NCI-H2171 treated with DMSO at 0.1 percent for 48 hours (cell line): ENCODE measurements at places on chromosomes 6 and 20.

- no peak for DNase-seq
Measured at GRCh38 chr6:100573166-100573565, 108.4 kb upstream of the SIM1 start.

- no peak for DNase-seq
Measured at GRCh38 chr6:110609101-110609500, 132.7 kb upstream of the SLC22A16 start.

DNA sequence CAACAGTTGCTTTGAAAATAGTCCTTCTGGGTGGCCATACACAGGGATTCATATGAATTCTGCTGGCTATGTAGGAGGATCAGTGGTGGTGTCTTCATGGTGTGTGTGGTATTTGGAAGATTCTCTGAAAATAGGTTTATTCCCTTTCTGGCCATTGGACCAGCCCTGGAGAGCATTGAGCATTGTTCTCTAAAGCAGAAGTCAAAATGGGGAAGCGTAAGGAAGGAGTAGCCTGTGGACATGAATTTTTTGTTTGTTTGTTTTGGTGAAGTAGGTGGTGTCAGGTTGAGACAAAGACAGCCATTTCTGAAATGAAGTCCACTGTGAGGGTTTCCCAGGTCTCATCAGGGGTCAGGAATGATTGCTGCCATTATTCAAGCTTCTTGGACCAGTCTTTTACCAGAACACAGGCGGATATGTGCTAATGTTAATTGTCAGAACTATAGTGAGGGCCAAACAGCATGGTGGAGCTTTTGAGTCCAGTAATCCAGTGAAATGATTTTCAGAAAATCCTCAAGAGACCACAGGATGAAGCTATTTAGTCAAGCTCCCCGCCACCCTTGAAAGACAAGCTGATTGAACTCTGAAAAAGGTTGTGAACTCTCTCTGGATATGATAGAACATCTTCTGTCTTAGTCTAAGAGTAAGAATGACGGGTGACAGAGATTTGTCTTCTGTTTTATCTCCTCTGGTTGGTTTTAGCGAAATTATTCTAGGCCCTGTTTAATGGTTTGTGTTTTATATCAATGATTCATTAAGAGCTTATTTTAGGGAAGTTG is 60.0 kb downstream of the DNAH8 start:
- DNase-seq, result no peak

DNA sequence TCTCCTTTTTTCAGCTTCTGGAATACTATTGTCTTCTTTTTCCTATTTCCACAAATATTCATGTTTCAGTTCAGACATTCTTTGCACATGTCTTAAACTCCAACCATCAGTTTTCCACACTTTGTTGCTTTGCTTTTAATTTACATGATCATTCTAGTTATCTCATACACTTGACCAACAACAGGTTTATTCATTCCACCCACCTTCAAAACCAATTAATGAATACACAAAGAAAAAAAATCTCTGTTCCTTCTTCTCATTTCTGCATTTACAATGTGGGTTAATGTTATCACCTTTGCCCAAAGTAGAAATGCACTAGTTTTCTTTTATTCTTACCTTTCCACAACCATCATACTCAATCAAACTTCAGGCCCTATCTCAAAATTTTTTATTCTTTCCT is 216.7 kb downstream of the FRK start:
- DNase-seq, result no peak

GRCh38 chr6:22884456-22884855 is 315.1 kb downstream of the HDGFL1 start:
- DNase-seq, result no peak

- DNase-seq, result no peak
Measured at GRCh38 chr20:14991023-14991422, 653.6 kb upstream of the FLRT3 start.

DNA sequence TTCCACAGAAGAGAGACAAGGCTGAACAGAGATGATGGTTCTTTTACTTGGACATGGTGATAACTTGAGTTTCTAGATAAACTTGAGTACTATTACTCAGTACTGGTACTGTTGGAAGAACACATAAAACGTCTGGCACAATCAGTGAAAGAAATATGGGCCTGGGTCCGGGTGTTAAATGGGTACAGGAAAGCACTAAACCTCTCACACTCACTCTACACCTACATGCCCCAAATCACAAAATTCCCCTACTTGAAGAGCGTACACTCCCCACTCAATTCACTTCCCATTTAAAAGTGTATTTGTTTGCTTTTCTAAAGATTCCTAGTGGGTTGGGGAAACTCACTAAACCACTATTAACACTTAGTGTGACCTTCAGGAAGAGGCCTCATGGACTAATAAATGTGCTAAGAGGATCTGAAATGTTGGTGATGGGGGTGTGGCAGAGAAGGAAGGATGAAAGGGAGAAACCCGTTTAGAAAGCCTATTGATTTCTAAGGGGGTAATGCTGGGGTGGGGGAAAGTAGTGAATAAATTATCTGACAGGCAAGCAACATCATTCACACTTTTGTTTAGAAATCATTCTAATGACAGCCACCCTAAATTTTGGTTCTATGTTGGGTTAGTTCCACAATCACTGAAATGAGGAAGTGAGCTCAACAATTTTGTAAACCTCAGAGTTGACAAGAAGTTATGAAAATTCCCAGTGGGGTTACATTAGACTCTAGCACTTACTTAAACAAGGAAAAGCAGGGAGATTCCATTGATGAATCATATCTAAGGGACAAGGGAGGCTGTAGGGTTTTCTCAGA is 222.6 kb upstream of the MARCKS start:
- no peak for DNase-seq

DNA sequence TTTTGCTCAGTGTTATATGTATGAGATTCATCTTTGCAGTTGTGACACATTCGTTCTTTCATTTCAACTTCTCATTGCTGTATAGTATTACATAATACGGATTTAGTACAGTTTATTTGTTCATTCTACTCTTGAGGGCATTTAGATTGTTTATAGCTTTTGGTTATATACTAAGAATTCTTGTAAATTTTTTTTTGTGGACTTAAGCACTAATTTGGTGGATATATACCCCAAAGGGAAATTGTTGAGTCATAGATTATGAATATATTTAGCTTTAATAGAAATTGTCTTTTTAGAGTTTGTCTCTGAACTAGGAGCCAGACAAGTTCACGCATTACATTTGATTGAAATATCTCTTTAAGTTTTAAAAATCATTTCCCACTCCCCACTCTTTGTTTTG is 79.6 kb downstream of the DNAH8 start:
- DNase-seq, result no peak

DNA sequence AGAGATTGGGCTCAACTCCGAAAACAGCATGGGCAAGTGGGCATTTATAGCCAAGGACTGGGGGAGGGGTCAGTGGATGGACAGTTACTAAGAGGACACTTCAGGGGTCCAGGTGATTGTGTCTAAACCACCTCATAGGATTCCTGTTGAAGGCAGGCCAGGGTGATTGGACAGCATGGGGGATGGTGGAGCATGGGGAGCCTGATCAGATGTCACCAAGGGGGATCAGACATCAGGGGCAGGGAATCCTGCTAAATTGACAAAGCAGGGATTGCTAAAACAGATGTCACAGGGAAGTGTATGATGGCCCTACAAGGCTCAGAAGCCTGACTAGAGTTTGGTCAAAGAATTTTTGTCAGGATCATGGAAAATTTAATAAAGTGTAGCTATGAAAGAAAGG is 2.4 kb upstream of the PYGB start:
- DNase-seq, result no peak

- no peak for DNase-seq
Measured at GRCh38 chr6:44580901-44581300, 193.4 kb downstream of the CDC5L start.

DNA sequence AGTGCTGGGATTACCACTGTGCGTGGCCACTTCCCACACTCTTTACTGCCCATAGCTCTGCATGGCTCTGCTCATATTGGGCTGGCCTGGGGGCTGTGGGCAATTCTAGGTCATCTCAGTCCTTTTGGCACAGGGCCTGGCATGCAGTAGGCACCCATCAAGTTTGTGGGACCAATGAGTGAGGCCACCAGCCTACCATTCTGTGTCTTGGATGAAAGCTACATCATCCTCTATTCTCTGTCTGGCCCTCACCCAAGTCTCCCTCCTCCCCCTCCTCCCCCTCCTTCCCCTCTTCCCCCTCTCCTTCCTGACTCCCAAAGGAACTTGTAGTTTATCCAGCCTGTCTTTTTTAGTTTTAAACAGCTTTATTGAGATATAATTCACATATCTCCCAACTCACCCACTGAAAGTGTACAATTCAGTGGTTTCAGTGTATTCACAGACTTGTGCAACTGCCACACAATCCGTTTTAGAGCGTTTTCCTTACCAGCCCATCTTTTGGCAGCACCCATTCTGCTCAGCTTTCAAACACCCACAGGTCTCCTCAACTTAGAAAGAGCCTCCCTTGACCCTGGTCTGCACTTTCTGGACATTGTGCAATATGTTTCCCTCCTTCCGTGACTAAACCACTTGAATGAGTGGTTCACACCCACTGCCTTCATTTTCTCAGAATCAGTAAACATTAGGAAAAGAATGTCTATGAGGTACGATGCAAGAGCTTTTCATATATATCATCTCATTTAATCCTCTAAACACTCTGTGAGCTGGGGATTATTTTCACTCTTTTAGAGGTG is 21.5 kb upstream of the MRPS18A start:
- DNase-seq, result no peak

DNA sequence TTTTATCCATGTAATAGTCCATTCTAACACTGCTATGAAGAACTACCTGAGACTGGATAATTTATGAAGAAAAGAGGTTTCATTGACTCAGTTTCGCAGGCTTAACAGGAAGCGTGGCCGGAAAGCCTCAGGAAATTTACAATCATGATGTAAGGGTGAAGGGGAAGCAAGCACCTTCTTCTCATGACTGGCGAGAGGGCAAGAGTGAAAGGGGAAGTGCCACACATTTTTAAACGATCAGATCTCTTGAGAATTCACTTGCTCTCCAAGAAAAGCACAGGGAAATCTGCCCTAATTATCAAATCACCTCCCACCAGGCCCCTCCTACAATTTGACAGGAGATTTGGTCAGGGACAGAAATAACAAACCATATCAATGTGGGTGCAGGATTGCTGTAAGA is 859.7 kb downstream of the EPHA7 start:
- no peak for DNase-seq

DNA sequence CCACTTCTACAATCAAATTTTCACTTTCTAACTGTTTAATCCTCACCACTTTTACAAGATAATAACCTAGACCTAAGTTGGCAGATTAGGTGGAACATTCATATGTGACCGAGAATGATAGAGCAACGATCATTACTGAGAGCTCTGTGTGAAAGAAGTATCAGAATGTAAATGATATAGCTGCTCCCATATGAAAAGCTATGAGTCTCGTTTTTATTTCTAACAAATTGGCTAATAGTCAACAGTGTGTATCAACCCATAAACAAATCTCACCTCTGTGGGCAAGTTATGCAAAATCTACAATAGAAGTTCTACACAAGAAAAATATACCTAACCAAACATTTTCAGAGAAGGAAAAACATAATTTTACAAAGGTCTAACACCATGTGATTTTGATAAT is 3.7 kb downstream of the LGSN start:
- no peak for DNase-seq

DNA sequence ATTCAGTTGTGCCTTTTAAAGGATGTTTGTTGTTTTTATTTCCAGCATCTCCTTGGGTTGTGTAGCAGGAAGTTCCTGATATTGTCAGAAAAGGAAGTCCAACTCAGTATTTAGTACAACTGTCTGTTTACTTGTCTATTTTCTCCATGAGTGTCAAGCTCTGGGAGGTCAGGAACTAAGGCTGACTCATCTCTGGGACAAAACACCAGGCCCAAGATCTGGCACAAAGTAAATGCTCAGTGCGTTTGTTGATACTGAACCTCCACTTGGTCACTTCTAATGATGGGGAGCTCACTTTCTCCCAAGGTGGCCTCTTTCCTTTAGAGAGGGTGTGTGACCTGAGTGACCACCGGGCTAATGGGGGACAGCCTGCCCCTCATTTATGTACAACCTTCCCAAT is 12.6 kb upstream of the PIGU start:
- no peak for DNase-seq

DNA sequence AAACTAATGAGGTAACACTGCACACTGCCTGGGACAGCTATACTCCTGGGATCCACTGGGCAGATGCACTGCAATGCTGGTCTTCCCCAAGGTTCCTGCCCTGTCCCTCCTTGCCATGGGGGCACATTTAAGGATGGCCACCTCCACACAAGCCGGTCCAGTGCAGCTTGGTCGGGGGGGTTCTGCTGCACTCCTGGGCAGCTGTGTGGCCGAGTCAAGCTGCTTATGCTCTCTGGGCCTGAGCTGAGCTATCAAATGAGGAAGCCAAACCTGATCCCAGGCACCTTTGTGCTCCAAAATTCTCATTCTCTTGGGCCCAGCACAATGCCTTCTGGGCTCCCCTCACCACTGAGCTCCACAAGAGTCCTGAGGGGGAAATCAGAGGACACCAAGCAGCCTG is 37.3 kb downstream of the NINL start:
- DNase-seq, result no peak

- DNase-seq, result no peak
Measured at GRCh38 chr20:4261333-4262284, 246.3 kb upstream of the RNF24 start.

GRCh38 chr20:62856931-62857619 is 4.5 kb downstream of the TCFL5 start:
- peak; percentile 76 for DNase-seq

DNA sequence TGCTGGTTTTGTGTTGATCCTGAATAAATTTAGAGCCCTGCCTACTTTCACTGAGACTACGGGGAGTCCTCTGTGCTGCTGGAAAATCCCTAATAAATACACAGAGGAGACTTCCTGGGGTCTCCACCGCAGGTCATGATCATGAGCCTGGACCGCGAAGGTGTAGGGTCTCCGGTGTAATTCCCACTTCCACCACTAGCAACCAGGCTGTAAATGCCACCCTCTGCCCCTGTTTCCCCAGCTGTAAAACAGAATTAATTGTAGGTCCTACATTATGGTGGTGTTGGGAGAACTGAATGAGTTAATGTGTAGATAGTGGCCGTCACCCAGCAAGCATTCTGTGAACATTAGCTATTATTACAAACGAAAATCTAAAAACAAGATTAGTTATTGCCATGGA is 191.6 kb upstream of the THBS2 start:
- DNase-seq, result no peak

GRCh38 chr6:170030284-170030815 is 260.5 kb downstream of the DLL1 start:
- DNase-seq, result no peak

DNA sequence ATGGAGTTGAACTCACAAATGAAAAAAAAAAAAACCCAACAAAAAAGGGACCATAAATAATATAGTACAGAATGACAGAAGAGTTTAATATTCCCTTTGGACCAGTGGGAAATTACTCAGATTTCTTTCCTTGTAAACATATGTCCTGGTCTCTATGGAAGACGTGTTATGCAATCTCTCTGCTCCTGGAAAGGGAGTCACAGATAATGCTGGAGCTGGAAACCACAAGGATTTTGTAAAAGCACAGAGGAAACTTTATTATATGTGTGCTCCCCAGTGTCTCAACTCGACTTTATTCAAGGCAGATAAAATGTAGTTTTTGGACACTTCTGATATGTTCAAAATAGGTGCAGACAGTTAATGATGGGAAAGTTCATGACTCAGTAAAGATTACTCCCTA is 88.1 kb upstream of the ZFP64 start:
- peak; percentile 7 for DNase-seq
